ENCODE measurements at places on chromosomes 12 and 14.

DNA sequence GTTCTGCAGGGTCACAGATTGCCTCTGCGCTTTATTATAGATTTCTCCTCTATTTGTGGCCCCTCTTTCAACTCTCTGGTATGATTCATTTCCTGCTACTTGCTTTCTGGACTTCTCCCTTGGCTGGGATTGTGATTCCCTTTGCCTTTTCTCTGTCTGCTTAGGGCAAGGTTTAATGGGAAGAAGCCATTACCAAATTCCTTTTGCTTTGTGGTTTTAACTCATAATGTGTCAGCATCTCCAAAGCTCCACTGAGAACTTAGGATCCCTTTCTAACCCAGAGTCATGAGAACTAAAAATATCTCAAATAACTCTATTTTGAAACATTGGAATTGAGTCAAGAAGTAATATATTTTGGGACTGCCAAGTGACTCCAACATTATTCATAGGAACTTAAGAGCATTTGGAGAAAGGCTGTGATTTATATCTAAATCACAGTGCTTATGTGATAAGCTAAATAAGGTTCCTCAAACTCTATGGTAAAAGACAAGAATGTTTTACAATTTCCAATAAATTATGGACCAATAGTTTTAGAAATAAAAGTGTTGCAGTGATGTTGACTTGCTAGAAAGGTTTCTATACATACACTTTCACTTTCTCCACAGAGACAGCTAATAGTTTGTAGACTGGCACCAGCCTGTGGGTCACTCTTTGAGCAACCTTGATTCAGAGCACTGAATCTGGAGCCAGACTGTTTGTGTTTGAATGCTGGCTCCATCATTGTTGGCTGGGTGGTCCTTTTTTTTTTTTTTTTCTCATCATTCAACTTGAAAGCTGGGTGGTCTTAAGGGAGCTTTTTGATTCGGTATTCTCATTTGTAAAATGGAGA is 93.9 kb downstream of the DACT1 start:
- peak; percentile 55 for DNase-seq

DNA sequence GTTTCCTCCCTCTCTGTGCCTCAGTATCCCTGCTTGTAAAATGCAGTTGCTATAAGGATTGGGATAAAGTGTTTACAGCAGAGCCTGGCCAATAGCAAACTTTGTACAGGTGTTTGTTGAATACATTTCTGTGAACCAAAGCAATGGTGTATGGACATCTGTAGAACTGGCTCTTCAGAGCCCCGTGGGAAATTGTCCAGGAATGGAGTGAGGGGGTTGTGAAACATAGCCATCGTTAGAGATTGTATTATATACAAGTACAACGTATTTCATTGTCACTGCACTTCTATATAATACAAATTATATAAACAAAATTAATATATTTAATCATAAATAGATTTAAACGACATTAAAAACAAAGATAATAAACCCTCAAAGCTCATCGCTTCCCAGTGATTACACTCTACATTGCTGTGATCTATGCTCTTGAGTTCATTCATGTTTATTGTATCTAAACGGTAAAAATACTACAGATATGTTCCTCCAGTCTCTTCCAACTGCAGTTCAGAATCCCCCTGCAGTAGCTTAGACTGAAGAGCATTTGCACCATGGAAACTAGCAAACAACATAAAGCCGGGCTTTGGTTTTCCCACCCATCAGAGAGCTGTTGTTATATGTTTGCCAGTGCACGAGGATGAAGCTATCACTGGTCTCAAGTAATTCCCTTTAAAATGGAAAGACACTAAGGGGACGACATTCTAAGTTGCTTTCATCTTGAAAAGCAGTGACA is 216.7 kb downstream of the TMEM132C start:
- DNase-seq = no peak

GRCh38 chr12:127383281-127383680 is 883.7 kb upstream of the TMEM132C start:
- no peak for DNase-seq

- no peak for DNase-seq
Observed at GRCh38 chr14:93788293-93788542, at the start of gene PRIMA1. Gene PRIMA1 (minus strand): TSS chr14:93788485. CDS start chr14:93787718, 767 bp downstream.

DNA sequence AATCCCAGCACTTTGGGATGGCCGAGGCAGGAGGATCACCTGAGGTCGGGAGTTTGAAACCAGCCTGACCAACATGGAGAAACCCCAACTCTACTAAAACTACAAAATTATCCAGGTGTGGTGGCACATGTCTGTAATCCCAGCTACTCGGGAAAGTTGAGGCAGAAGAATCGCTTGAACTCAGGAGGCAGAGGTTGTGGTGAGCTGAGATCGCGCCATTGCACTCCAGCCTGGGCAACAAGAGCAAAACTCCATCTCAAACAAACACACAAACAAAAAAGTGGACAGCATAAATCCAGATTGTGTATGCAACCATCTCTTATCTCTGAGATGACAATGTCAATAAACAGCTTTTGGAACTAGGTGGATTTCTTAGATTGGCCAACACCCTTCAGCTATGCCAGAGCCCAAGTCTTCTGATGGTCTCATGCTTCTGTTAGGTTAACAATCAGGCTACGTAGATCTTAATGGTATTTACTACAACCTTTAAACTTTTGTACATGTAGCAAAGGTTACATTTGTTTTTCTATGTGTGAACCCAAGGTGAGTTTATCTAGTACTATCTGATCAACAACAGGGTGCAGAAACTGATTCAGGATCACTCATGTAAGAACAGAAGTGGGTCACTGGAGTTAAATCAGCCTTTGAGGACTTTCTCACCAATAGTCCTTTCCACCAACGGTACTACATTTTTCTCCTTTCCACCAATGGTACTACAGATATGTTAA is 73.7 kb downstream of the DUSP16 start:
- no peak for DNase-seq
